ENCODE measurements at places on chromosomes 4 and X.

GRCh38 chrX:19585332-19586082, 70.2 kb upstream of the MAP3K15 start:
- DNase-seq: no peak

DNA sequence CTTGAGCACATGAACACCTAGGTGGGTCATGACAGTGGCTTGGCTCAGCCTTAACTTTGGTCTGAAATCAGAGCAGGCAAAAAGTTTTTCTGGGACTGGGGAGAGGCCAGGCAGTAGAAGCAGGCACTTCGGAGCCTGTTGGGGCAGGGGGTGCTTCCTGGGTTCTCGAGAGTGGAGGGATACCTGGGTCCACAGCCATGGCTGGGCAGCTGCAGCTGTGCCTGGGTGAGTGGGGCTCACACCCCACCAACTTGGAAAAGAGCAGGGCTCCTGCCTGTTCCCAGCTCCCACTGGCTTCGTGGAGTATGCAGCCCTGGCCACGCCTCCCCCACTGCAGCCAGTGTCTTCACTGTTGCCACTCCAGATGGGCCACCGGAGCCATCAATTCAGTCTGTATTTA, 56.4 kb upstream of the NUDT6 start:
- no peak for DNase-seq

DNA sequence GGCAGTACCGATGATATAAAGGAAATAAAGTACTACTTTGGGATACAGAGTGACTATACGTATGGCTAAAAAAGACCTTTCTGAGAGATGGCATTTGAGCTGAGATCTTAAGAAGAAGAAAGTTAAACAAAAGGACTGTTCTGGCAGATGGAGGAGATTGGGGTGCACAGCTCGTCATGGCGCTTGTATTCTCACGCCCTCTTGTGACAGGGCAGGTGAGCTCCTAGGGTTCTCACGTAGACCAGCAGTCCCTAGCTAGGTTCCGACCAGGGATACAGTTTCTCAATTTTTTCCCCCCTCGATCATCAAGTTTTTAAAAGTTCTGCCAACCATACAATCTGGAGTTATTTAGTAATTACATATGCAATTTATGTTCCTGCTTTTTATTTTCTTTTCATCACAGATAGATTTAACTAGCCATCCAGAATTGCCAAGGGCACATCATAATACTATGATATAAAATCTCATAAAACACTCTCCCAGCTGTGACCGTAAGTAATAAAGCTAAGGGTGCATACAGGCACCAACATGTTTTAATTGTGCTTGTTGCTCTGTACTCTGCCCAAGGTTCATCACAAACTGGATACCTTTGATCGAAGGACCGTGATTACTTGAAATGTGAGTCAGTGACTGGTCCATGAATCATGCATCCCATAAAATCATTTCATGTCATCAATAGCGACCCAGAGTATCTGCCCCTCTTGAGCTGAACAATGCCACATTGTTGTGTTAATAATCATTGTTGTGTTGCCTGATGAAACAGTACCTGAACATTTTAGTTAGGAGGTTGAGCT, 69.4 kb upstream of the ZNF518B start:
- DNase-seq: no peak

DNA sequence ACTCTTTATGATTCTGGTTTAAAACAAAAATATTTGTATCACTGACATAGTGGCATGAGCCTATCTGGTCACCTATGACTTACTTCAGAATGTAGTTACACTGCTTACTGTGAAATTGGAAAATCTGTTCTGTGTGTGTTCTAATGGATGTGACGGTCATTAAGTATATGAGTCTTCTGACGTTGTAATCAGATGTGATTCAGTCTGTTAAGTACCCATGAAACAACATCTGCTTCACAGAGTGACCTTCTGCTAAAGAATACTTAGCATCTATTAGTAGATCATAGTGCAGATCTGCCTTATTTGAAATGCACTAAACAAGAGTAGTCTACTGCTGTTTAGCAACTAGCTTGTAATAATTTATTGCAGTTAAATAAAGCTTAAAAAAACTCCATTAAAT, 317.1 kb downstream of the DCTD start:
- peak; percentile 66 for DNase-seq

GRCh38 chr4:44447563-44448504, 775 bp downstream of the KCTD8 start:
- DNase-seq: no peak

- DNase-seq: no peak
These were observed 30.4 kb downstream of the NHS start for GRCh38 chrX:17405225-17405969.

DNA sequence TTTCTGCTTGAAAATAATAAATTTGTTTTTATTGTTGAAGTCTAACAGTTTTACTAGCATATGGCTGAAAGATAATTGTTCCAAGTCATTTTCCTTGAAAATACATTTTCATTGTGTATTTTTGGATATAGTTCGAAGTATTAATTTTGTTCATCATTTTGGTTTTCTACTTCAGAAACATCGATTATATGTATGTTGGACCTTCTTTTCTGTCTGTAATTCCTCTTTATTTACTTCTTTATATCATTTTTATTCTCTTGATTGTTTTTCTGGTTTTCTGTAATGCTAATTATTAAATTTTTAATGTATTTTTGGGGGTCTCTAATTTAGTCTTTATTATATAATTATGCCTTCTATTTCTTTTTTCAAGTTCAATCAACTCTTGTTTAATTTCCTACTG, 407.1 kb upstream of the FRG1 start:
- no peak for DNase-seq
